ENCODE measurements at places on chromosomes 3 and 15.

- DNase-seq, result no peak
Observed at GRCh38 chr3:120393761-120394160, 44.6 kb upstream of the LRRC58 start.

GRCh38 chr15:55434989-55435825 lies 26.9 kb downstream of the PIERCE2 start:
- DNase-seq, result peak; percentile 68

- no peak for DNase-seq
Observed at GRCh38 chr3:101521211-101521701, 8.2 kb upstream of the SENP7 start.

DNA sequence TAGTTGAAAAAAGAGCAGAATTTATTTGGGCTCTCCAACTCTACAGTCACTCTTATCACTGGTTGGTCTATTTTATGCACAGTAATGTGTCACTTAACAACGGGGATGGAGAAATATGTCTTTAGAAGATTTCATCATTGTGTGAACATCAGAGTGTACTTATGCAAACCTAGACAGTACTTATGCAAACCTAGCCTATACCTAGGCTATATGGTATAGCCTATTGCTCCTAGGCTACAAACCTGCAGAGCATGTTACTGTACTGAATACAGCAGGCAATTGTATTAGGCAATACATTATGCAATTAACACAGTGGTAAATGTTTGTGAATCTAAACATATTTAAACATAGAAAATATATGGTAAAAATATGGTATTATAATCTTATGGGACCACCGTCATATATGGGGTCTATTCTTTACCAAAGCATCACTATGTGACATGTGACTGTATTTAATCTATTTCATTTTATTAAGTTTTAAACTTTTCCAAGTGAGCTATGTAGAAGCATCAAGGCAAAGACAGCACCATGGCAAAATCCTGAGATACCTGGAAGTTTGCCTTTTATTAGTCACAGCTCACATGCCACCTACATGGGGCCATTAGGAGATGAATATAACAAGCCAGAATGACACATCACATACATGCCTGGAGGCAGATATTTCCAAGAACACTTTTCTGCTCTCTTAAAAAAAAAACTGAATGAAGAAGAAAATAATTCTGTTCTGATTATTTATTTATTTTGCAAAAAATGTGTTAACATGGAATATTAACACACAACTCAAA lies 537.4 kb downstream of the TUSC7 start:
- DNase-seq, result no peak

GRCh38 chr3:25663347-25663868 lies 1.3 kb downstream of the TOP2B start:
- DNase-seq, result peak; percentile 26

GRCh38 chr15:23038726-23039142 lies 635 bp downstream of the TUBGCP5 start:
- DNase-seq, result no peak

- no peak for DNase-seq
Observed at GRCh38 chr3:150798122-150798618, 35.2 kb upstream of the SIAH2 start.

DNA sequence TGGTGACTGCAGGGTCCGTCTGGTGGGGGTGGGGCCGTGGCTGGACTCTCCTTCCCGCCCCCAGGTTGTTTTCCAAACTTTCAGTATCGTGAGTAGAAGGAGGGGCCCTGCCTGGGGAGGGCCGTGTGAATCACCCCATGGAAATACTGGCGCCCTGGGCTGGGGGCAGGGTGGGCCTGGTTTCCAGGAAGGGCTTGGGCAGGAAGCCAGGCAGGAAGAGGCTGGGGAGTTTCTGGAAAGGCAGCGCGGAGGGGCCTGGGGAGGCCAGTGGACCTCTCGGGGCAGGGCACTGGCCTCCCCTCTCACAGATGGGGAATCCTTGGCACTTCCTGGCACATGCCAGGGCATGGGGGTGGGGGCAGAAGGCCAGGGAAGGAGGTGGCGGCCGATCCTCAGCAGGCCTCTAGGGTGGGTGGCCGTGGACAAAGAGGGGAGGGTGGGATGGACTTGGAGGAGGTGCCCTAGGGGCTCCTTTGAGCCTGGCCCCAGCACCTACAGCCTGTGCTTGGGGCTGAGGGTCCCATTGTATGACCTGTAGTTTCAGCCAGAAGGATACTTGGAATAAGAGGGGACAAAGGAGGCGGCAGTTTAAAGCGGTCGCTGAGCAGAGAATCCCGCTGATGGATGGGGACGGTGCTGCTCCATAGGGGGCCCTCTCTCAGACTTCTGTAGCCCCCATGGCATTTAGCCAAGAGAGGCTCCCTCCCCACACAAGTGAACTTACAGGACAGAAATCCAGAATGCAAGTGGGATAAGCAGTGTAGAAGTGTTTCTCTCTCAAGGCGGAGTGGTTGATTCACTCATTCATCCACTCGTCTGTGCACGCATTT lies 56.5 kb upstream of the GATA2 start:
- DNase-seq, result peak; percentile 80

GRCh38 chr3:42814914-42815507 lies 5.8 kb downstream of the ACKR2 start:
- DNase-seq, result no peak

DNA sequence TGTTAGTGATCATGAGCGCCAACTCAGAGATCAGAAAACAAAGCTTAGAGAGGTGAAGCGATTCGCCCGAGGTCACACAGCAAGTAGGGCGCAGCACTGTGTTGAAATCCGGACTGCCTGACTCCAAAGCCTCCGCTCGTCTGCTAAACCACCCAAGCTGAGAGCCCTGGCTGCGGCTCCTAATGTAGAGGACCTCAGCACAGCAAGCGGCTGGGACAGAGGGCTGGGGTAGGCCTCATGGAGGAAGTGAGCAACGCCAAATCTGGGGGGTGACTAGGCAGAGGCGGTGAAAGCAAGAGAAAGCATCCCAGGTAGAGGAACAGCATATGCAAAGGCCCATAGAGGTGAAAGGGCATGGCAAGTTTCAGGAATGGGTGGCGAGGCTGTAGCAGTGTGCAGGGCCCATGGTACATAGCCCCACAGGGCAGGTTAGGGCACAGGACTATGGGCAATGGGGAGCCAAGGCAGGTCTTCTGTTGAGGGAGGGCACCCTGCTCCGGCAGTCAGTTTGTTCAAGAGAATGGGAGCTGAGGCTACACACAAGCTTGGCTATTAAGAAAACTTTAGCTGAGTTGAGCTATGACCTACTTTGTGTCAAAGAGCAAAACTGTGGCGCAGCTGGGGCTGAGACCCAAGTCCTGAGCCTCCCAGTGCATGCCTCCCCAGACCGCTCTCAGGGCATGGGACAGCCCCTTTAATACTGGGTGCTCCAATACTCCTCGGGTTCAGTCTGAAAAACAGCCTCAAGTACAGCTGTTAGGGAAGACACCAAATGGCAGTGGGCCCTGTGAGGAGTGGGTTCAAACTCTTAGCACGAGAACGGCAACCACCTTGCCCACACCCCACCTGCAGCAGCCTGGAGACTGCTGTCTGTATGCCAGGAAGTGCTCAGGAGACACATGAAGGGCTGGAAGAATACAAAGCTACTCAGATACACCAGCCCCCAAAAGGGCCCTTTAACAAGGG lies 988 bp upstream of the CFAP92 start:
- DNase-seq, result no peak

GRCh38 chr15:90345857-90346256 lies 6.2 kb upstream of the ZNF774 start:
- no peak for DNase-seq

- peak; percentile 62 for DNase-seq
Observed at GRCh38 chr3:50648313-50648712, 26.4 kb upstream of the DOCK3 start.

GRCh38 chr3:187267306-187267705 lies 24.2 kb downstream of the MASP1 start:
- no peak for DNase-seq

DNA sequence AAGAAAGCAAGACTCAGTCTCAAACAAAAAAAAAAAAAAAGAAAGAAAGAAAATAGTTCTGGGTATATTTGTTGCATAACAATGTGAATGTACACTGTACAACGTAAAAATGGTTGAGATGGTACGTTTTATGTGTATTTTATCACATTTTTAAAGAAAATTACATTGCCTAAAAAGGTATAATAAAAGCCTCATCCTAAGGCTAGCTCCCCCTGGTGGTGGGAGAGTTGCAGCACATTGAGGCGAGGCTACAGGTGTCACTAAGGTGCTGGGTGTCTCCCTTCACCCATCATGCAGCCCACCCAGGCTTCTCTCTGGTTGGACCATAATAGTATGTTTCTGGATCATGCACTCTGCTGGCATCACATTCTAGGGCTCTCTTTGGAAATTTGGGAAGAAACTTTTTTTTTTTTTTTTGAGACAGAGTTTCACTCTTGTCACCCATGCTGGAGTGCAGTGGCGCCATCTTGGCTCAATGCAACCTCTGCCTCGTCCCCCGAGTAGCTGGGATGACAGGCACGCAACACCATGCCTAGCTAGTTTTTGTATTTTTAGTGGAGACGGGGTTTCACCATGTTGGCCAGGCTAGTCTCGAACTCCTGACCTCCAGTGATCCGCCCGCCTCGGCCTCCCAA lies 12.4 kb upstream of the RAB11A start:
- DNase-seq, result peak; percentile 42

- DNase-seq, result no peak
Observed at GRCh38 chr15:47460795-47461573, 256.3 kb upstream of the SEMA6D start.

DNA sequence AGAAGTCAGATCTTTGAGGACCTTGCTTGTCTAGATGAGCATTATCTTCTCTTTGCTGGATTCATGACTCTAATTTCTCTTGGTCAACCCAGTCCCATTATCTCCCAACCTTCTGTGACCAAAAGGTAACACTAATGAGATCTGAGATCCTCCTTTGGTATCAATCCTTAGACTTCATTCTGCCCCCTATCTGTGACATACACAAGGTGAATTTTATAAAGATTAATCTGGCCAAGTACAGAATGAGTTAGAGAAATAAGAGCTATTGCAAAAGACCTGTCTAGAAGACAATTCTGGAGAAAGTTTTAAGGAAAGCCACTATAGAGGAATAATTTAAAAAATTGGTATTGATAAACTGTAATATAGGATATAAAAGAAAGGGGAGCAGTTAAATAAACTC lies 113.8 kb upstream of the KCNMB2 start:
- DNase-seq, result no peak

- DNase-seq, result no peak
Observed at GRCh38 chr3:50226888-50227389, 9.1 kb upstream of the GNAI2 start.

- DNase-seq, result no peak
Observed at GRCh38 chr3:158775426-158776410, 26.1 kb upstream of the MFSD1 start.

DNA sequence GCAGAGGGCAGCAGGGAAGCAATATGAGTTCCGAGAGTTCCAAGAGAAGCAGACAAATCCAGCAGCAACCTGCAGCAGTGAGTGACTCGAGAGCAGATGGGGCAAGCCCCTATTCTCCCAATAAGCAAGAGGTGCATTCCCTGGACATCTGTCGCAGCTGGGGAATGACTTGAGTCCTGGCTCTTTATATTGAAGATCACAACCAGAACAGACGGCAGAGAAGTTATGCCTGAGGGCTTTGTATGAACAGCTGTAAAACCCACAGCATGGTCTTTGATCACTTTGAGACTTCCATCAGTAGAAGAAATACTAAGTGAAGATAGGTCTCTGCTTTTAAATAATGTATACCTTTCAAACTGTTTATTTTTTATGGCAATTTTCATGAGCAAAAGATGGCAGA lies 23.6 kb upstream of the C3orf22 start:
- no peak for DNase-seq

DNA sequence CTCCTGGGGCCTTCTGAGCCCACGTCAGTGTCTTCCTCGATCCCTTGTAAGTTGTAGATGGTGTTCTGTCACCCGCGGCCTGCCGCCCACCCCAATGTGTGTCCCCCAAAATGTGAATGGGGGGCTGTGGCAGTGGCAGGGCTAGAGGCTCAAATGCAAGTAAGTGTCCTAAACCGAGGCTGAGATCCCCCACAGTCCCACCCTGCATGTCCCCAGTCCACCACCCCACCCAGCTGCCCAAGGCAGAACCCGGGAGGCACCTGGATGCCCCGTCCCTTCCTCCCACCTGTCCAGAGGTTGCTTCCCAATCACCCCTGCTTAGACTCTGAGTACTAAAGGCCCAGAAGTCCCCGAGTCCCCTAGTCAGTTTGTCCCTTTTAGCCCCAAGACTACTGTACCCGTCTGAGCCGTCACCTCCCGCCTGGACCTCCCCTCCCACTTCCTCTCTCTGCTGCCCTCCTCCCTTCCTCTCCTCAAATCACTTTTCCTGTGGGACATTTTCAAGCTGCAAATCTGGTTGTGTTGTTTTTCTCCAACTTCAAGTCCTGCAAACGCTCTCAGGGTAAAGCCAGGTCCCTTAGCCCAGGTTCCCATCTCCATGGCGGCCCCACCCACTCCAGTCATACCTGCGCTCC lies 11.8 kb upstream of the PLXND1 start:
- no peak for DNase-seq

GRCh38 chr3:66153481-66154443 lies 67.0 kb upstream of the SLC25A26 start:
- DNase-seq, result peak; percentile 45

GRCh38 chr15:31464216-31465082 lies 137.8 kb downstream of the KLF13 start:
- no peak for DNase-seq

DNA sequence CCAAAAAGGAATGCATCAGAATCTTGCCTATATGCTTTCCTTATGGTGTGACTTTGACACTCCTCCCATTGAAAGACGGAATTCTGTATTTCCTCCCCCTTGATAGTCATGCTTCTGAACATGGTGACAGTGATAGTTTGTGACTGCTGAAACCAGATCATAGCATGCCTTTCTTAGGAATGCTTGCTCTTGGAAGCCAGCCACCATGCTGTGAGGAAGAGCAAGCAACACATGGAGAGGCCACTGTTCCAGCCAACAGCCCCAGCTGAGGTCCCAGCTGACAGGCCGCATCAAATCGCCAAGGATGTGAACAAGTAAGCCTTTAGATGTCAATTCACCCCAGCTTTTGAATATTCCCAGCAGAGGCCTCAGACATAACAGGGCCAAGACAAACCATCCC lies 100.1 kb downstream of the IGF2BP2 start:
- DNase-seq, result no peak

GRCh38 chr3:144773350-144773749 lies 801.7 kb downstream of the DIPK2A start:
- no peak for DNase-seq

DNA sequence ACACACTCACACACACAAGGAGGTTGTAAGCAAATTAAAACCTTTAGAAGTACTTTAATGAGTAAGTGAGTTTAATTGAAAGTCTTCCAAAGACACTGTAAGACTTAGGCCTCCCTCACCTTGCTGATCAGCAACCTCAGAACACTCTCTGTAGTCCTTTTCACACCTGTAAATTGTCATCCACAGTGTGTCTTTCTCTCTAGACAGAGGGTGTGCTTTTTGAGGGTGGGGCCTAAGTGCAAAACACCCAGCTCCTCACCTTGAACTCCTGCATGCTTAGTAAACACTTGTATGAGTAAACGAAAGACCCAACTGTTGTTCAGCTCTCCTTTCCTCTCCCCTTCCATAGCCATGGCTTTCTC lies 183.2 kb upstream of the IL12A start:
- no peak for DNase-seq

DNA sequence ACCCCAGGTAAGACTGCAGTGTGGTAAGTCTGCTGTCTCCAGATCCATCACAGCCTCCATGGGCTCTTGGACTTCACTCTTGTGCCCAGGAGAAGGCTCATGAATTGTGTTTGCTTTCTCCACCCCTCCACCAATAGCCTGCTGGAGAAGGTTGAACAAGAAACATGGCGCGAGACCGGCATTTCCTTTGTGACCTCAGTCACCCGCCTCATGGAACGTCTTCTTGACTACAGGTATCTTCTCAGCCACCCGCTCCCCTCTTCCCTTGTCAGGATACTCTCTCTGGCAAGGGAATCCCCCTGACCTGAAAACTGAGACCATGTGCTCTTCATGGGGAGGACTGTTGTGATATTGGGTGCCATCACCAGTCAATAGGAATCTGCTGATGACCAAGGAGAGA lies 52.1 kb upstream of the MANF start:
- DNase-seq, result no peak

Data from SK-N-SH (cell line).